Naive thymus-derived CD8-positive, alpha-beta T cell (primary cell): ENCODE measurements at places on chromosomes 1 and 21. TPM values are rescaled to one million over a fixed set of nuclear protein-coding genes. Genes with fewer than 3 reads are reported as not detected.

The ATP1A4 gene
- not detected for total RNA-seq

The C1orf116 gene
- 0.14 TPM for total RNA-seq

The IL20 gene
- total RNA-seq = not detected

The CLEC20A gene
- not detected for total RNA-seq

The LCE2D gene
- total RNA-seq = not detected

The TCHHL1 gene
- not detected for total RNA-seq

The AGT gene
- total RNA-seq = not detected

The TSPAN1 gene
- not detected for total RNA-seq

The SKI gene
- 105 TPM for total RNA-seq

The PSMG1 gene
- 10.7 TPM for total RNA-seq

The KRTAP12-2 gene
- total RNA-seq = not detected

The GUK1 gene
- 202 TPM for total RNA-seq

The NBPF4 gene
- total RNA-seq = not detected

The RXFP4 gene
- total RNA-seq = not detected

The TMEM82 gene
- not detected for total RNA-seq

The THEM5 gene
- not detected for total RNA-seq

The SLC44A5 gene
- total RNA-seq = 4.4 TPM

The VWA5B1 gene
- total RNA-seq = not detected

The TRABD2B gene
- total RNA-seq = not detected

The CYP4A22 gene
- total RNA-seq = not detected

The TRIM46 gene
- total RNA-seq = 4.1 TPM

The PERM1 gene
- total RNA-seq = not detected

The RAB7B gene
- not detected for total RNA-seq

The CFAP107 gene
- total RNA-seq = not detected

The AIM2 gene
- total RNA-seq = 0.93 TPM

The MATN1 gene
- 0.47 TPM for total RNA-seq

The SPAG17 gene
- not detected for total RNA-seq

The ABCB10 gene
- total RNA-seq = 20.5 TPM

The SFT2D2 gene
- total RNA-seq = 52.0 TPM

The HSPA6 gene
- total RNA-seq = 3.1 TPM

The INSRR gene
- not detected for total RNA-seq

The DNAJB4 gene
- total RNA-seq = 16.9 TPM
